CD4-positive, alpha-beta T cell treated with Interleukin-17A for 4 hours (primary cell): ENCODE measurements at places on chromosomes 2 and 18.

DNA sequence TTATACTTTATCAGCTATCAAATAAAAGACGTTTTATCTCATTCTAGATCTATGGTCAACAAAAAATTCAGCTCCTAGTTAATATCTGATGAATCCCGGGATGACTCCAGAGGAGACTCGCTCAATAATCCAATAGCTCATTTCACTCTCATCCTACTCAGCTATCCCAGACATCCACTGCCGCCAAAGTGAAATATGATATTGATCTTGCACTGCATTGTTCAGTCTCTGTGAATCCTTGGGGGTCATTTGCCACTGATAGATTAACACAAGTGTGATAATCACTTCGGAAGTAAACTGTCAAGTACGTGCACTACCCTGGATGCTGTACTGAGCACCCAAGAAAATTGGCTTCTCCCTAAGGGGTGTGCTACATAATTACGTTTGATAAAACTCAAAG lies 249.1 kb downstream of the SUCLG1 start:
- no peak for DNase-seq

GRCh38 chr2:119224391-119225104 lies 914 bp downstream of the STEAP3 start:
- no peak for DNase-seq

- DNase-seq = peak; percentile 70
Measured at GRCh38 chr2:38626326-38627035, 23.8 kb upstream of the HNRNPLL start.

- no peak for DNase-seq
Measured at GRCh38 chr2:101265893-101266499, 13.3 kb downstream of the CNOT11 start.

DNA sequence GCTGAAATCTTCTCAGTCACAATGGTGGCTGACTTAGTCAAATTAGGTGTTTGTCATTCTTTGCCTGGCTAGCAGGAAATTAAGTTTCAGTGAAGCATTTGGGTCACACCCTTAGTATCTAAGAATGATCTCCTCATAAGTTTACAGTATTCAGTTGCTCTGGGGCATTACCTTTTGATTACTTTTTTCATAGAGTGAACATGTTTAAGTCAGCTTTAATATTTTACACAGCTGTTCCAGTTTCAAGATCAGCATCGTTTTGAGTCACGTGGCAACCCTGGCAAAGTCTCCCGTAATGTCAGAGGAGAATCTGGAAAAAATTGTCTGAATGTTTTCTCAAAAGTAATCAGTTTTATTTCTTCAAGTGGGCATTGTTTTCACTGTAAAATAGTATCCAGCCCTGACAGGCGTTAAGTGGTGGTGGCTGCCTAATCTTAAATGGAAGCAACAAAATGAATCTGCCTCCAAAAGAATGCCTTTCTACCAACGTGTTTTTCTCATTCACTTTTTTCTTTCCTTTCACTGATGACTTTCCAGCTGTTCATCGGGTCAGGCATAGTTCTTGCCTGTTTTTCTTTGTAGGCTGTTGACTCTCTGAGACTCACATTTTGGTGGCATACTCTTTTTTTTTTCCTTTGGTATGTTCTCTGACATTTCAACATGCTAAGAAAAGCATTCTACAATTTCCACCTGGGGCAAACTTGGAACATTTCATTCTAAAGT lies 319.6 kb upstream of the TCF4 start:
- no peak for DNase-seq

DNA sequence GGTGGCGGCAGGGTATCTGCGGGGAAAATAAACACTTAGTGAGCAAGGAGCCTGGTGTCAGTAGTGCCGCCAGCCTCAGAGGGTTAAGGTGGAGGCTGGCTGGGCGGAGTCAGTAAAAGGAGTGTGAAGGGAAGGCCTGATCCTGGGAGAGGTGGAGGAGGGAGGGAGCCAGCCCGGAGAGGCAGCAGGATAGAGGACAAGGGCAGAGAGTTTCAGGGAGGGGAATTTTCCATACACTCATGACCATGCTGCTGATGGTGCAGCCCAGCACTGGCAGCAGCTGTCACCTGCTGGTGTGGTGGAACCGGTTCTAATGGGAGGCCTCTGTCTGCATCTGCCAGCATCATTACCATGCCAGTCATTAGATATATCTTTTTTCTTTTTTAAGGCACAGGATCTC lies 2.0 kb upstream of the TEX44 start:
- DNase-seq = no peak

DNA sequence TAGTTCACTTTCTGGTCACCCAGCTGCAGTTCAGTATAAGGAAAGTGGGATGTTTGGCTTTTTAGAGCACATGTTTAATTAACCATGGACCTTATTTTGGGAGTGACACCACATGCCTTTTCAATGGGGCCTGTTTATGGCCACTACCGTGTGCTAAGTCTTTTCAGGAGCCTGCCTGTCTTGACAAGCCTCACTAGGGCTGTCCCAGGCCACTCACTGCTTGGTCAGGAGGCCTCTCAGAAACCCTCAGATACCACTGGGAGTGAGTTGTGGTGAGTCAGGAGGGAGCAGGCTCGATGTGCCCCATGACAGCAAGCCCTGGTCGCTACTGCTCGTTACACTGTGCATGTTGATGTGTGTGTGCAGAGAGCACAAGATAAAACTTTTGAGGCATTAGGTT lies 123.0 kb downstream of the MAP4K4 start:
- DNase-seq = no peak

DNA sequence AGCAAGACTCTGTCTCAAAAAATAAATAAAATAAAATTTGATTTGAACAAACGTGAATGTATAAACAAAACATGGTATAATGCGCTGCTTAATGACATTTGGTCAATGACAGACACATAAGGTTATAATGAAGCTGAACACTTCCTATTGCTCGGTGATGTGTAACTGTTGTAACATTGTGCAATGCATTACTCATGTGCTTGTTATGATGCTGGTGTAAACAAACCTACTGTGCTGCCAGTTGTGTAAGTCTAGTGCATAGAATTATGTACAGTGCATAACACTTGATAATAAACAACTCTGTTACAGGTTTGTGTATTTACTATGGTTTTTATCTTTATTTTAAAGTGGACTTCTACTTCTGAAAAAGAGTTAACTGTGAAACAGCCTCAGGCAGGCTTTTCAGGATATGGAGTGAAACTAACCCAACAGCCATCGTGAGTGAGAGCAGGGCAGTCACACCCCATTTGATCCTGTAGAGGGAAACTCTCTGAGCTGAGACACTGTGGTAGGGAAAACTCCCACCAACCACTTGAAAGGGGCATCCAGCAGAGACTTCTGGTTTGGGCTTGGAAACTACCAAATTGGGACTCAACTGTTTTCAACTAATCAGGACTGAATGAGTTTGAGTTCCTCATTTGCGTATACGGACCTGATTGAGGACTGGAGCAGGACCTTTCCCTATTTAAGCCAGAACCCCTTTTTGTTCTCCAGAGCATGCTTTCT lies 8.7 kb upstream of the RPRD1A start:
- DNase-seq = no peak

- DNase-seq = no peak
Measured at GRCh38 chr2:168645696-168646338, 156.6 kb upstream of the NOSTRIN start.

DNA sequence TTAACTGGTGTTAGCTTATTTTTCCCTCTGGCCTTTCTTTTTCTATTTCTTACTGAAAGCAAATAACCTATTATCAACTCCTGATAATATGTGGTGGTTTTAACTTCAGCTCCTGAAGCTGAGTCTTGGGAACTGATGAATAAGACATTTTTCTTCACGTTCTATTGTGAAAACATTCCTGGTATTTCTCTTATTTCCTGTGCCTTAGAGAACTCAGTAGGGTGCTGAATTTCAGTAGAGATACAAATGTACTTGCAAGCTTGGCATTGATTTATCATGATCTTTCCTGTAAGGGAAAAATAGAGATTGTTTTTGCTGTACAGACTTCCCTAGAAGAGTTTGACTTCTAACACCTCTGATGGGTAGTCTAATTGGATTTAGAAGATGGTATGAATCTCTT lies 52.8 kb upstream of the DCC start:
- no peak for DNase-seq

GRCh38 chr2:159202568-159203071 lies 83.9 kb downstream of the WDSUB1 start:
- no peak for DNase-seq

GRCh38 chr2:62145478-62146100 lies 50.3 kb upstream of the B3GNT2 start:
- no peak for DNase-seq

DNA sequence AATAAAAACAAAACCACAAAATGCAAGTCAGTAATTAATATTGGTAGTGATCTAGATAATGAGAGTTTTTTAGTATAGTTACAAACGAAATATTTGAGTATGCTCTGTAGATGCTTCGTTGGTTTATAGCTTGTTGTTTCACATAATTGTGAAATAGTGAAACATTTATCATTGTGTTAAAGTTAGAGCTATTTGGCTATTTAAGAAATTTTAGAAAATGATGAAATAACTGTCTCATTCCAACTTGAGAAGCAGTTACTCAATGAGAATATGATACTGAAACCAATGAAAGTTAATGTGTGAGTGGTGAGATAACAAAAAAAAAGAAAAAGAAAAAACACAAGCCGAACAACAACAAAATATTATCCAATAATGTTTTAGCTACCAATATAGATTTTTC lies 475.6 kb upstream of the ZEB2 start:
- no peak for DNase-seq

DNA sequence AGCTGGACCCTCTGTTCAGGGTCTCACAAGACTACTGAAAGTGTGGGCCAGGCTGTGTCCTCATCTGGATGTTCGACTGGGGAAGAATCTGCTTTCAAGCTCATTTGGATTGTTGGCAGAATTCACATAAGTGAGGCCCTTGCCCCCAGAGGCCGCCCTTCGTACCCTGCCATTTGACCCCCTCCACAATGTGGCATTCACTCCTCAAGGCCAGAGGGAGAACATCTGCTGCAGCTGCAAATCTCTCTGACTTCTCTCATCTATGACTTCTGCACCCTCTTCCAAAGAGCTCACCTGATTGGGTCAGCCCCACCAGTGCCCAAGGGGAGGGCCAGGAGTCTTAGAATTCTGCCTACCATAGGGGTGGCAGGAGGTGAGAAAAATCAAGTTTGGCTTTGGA lies 3.9 kb upstream of the CNDP2 start:
- no peak for DNase-seq

DNA sequence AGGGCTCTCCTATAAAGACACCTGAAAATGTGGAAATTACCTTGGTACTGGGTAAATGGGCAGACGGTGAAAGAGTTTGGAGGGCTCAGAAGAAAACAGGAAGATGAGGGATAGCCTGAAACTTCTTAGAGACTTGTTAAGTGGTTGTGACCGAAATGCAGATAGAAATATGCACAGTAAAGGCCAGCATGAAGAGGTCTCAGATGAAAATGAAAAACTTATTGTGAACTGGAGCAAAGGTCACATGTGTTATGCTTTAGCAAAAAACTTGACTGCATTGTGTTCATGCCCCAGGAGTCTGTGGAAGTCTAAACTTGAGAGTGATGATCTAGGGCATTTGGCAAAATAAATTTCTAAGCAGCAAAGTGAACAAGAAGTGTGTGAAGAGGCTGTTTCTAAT lies 137.1 kb downstream of the CBLN2 start:
- DNase-seq = no peak

DNA sequence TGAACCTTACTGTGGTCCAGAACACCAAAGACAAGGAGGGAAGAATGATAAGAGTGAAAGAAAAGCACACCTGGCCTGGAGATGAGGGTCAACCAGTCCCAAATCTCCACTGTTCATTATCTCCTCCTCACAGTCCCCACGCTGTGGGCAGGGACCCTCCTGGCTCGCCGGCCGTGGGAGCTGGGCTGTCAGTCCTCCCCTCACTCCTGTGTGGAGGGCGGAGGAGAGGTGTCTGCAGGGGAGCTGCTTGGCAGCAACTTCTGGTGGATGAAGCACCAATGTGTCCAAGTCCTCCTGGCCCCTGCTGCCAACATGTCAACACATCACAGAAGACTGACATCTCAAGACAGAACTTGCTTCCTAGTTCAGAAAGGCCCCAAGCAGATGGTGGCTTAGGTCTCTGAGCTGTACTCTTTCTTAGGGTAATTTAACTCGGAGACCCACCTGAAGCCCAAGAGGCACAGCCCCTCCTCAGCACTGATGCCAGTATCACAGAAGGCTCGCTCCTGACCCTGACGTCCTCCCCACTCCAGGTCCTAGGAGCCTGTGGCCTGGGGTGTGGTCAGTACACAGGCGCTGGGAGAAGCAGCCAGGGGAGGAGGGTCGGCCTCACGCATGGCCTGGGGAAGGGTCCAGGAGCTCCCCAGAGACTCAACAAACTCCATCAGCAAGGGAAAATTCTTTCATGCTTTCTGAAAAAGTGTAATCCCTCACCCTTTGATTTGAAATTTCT lies 54.5 kb downstream of the PARD6G start:
- no peak for DNase-seq

- DNase-seq = no peak
Measured at GRCh38 chr18:79866889-79867574, 69.3 kb downstream of the KCNG2 start.

- DNase-seq = no peak
Measured at GRCh38 chr2:226274143-226274542, 525.5 kb downstream of the IRS1 start.

GRCh38 chr18:13313006-13313686 lies 94.6 kb downstream of the LDLRAD4 start:
- peak; percentile 73 for DNase-seq

DNA sequence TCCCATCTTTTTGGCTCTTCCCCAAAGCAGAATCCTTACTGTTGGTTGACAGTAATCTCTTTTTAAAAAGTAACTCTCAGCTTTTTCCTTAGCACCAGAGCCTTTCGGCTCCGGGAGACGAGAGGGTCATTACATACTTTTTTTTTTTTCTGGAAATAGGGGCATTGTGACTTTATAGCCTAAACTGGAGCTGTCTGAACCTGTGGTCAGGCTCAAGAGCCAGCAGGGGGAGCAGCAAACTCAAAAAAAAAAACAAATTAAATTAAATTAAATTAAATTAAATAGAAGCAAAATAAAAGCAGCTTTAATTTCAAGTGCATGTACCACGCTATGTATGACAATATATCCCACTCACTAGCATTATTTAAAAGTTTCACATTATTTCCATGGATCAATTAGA lies 156.6 kb downstream of the DTNA start:
- DNase-seq = no peak

- no peak for DNase-seq
Measured at GRCh38 chr2:11932048-11932512, 185.6 kb downstream of the LPIN1 start.

DNA sequence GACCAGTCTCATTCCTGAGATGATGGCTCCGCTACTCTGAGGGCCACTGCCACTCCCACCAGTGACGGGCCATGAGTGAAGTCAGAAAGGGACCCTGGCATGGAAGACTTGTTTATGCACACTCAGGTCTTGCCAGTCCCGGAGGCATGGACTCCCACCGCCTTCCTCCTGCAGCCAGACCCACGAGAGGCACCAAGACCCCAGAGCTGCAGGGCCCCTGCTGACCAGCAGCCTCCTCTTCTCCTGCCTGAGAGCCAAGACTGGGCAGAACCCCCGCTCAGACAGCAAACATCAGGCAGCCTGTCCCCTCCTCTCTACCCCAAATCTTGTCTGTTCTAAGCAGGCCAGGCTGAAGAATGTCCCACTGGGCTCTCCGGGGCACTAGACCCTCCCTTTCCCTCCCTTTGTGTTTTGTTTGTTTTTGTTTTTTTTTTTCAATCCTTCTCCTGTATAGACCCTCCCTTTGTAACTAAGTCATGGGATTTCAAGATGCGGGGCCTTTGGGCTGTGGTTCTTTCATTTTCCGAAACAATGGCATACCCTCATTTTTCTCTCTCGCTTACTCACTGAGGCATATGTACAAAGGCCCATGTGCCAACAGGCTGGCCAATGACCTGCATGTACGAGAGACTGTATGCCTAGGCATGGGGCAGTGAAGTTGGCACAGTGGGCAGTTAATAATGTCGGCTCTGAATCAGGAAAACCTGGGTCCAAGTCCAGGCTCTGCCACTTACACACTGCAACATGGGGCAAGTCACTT lies 24.3 kb upstream of the MAPRE3 start:
- DNase-seq = no peak
